ENCODE measurements at places on chromosomes 12 and 14.

DNA sequence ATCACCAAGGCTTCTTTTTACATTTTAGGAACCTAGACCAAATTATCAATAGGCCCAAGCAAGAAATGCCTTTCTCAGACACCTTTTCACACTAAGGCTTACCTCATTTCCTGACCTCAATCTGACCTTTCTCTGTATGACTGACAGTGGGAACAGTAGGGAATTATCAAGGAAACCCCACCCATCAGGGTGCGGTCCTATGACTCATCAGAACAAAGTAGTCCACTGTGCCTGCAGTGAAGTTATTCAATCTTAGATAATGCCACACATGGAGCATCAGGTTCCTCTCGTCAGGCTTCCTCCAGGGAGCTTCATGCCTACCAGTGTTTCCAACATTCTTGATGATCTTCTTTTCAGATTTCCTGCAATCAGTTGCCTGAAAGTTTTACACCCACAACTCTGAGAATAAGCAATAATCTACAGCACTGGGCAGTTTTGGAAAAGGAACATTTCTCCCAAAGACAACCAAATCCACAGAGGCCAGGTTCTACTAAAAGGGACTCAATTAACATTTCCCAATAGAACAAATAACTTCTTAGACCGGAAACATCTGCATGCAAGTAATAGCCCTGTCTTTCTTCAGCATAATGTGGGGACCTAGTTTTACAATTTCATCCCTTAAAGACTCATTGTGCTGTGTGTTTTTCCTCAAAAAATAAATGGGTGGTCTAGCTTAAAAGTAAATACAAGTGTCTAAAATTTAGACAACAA is 35.9 kb upstream of the TMTC2 start:
- no peak for DNase-seq

GRCh38 chr14:99422228-99423010 is 58.2 kb downstream of the SETD3 start:
- no peak for DNase-seq

DNA sequence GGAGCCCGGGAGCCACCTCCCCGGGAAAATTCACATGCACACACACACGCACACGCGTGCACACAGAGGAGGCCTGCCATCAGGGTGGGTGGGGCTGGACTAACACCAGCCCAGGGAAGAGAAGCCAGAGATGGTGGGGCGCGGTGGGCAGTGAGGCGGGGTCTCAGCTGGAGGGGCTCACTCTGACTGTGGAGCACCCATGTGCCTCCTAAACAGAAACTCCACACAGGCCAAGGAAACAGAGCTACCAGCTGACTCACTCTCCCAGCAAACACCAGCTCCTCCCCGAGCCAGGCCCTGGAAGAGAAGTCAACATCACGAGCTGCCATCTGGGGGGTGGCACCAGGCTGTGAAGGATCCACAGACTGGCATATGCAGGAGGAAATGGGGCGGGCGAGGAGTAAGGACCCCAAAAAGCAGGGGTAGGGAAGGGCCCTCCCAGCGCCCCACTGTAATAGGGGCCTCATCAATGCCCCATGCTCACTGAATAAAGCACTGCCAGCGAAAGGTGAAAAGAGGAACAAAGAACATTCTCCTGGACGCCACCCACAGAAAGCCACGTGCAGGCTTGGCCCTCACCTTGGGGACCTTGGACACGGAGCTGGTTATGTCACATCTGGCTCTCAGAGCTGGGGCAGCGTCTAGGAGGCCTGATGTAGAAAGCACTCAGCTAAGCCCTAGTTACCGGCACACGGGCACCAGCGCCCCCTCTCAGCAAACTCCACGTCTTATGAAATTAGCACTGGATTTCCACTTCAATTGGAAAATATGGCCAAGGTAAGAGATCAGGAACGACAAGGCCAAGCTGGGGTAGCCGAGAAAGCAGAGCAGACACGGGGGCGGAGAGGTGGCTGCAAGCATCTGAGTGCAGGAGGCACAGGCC is 8.4 kb upstream of the INF2 start:
- no peak for DNase-seq

GRCh38 chr14:77175843-77176242 is 5.8 kb upstream of the TMEM63C start:
- DNase-seq = no peak

DNA sequence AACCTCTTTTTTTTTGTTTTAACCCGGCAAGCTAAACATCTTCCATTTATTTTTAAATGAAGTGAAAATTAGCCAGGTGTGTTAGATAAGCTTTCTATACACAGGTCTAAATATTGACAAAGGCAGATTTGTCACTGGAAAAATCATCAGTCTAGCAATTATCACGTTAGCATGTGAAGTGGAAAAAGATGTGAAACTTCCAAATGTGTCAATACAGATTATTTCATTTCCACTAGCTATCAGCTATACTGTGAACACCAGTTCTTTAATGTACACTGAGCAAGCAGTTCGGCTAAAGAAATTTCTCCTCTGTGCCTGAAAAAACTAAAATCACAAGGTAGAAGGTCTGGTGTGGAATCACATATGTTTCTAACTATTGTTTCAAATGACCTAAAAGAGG is 96.6 kb upstream of the G2E3 start:
- DNase-seq = no peak

- no peak for DNase-seq
Observed at GRCh38 chr12:131044760-131045381, 91.2 kb downstream of the ADGRD1 start.

- no peak for DNase-seq
Observed at GRCh38 chr12:73277971-73278370, 1005.8 kb downstream of the TRHDE start.

GRCh38 chr14:77593501-77593961 is 22.9 kb downstream of the SPTLC2 start:
- DNase-seq = no peak

DNA sequence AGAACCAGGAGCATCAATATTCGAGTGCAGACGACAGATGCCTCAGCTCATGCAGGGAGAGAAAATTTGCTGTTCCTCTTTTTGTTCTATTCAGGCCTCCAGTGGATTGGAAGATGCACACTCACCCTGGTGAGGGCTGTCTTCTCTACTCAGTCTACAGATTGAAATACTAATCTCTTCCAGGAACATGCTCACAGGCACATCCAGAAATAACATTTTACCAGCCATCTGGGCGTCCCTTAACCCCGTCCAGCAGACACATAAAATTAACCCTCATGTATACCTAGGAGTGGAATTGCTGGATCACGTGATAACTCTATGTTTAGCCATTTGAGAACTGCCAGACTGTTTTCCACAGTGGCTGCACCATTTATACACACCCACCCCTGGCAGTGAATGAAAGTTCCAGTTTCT is 4.5 kb upstream of the OAS2 start:
- DNase-seq = no peak

GRCh38 chr14:83529531-83529930 is 1995.9 kb upstream of the SEL1L start:
- DNase-seq = no peak

DNA sequence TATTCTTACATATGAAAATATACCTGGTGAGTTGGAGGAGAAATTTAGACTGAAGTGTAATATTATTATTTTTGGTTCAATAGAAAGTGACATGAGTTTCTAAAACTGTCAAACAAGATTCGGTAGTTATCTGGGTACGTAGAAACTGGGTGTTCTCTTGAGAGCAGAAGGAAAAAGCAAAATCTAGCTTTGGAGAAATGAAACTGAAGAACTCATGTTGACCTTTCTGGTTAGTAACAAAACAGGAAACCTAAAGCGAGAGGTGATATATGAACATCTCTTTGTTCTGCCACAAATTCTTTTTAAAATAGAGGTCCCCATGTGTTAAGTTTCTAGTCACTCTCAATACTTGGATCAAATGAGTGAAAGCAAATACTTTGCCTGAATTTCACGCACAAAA is 401.7 kb downstream of the TRHDE start:
- DNase-seq = no peak

DNA sequence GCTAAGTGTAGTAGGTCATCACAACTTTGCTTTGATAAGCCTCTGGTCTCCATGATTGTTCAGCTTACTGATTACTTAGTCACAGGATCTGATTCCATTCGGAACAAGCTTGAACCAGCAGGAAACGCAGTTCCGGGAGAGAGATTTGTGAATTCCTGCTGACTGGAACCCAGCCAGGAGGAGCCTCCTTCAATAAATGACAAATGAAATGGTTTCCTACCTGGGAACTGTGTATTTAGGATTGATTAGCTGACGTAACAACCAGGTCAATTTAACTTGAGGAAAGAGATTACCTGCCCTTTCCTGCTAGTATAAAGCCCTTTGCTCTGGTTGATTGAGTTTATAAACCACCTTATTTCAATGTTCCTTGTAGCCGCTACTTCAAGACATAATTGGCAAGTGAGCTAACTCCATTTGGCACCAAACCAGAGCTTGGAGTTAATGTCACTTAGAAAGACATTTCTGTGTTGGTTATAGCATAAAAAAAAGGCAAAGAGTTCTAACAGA is 35.1 kb upstream of the KCNH3 start:
- no peak for DNase-seq

- DNase-seq = no peak
Observed at GRCh38 chr12:110885152-110885840, 35.1 kb downstream of the MYL2 start.

DNA sequence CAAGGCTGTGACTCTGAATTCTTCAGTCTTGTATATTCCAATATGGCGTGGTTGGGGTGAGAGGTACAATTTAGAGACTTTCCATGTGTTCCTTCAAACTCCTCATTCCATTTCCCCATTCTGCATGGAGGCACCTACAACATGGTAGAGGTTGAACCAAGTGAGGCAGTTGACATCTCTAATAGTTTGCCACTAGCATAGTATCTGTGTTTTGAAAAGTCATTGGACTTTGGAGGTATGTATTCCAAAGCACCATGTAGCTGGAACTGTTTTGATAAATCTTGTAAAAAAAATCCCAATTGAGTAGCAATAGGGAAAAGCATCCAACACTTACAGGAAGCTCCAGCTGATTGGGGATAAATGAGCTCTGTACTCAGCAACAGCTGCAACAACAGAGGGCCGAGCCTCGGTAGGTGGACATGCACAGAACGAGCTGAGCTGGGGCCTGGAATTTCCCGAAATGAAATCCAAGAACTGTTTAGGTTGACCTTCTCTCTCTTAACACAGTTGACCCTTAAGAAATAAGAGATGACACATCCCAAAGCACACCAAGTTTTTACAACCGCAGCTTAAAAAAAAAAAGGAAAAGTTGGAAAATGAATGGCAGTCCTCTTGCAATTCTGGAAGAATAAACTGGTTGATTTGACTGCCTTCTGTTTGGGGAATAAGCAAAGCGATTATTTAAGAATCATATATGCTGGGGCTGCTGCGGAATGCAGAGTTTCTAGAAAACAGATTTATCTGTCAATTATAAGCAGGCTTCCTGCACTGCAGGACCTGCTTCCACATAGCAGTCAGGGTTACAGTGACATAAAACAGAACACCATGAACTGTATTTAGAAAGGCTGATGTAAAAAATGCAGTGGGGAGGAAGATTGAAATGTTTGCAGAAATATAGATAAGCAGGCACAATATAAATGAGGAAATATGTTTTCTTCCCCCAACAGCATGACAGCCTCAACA is 194.6 kb upstream of the KRR1 start:
- DNase-seq = no peak

GRCh38 chr14:24085215-24085614 is 8.9 kb upstream of the PCK2 start:
- DNase-seq = no peak

DNA sequence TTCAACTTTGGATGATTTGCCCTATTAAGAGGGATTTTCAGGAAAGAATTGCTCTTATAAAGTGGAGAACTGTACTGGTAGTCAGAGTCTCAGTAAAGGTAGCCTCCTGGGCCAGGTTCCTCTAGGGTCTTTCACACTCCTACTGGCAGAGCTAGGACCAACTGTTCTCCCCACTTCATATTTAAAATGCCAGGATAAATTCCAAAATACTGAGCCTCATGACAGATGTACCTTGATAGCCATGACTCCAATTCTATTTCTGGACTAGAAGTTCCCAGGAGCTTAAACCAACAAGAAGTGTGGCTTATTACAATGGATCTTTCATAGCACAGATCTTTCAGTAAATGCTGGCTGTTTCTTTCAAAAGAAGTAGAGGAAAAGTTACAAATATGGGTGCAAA is 126.5 kb downstream of the C12orf75 start:
- no peak for DNase-seq

DNA sequence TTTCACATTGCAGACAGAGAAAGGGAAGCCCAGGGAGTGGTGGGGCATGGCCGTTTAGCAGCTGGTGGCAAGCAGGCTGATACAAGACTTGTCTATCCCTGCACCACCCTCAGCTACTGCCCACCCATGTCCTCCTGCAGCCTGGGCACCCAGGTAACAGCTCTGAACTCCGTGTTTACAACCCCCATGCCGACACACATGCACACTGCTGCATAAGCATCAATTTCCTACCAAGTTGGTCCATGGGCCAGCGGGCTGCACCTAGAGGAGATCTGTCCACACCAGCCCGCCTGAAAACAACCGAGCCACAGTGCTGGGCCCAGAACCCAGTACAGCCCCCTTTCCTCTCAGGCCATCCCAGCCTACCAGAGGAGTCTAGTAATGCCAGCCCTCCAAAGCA is 75.9 kb upstream of the C14orf180 start:
- DNase-seq = no peak

- DNase-seq = no peak
Observed at GRCh38 chr12:13189264-13189663, 7.3 kb upstream of the EMP1 start.

DNA sequence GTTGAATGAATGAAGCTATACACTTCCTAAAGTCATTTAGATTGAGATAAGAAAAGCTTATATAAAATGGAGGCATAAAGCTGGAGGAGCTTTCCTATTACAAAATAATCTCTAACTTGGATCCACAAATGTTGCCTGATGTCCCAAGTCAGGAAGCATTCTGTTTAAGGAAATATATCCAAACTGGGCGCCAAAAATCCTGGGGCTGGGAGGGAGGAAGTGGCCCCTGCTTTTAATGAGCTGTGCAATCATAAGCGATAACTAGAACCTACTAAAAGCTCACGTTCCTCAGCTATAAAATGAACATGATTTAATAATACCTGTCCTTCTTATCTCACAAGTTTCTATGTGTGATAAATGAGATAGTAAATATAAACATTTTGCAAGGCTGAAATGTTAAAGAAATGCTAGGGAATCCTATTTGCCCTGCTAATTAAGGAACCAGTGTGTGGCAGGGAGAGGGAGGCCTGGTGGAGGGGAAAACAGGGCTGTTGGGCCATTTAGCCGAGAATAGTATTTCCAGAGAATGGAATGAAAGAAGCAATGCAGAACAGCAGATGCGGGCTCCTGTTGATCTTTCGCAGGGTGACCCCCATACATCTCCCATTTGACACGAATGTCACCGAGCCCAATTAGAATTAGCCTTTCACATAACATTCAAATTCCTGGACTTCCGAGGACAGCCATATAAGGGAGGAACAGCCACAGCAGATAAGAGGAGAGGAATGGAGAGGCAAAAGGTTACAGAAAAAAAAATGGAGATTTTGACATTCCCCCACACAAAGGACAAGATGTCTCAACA is 25.9 kb downstream of the DUSP6 start:
- no peak for DNase-seq

Measured in cortex of kidney (tissue), 1 donor.